CD4-positive, alpha-beta memory T cell (primary cell): ENCODE measurements at places on chromosomes 11 and 22.

GRCh38 chr22:10961043-10961860, 4566.7 kb upstream of the OR11H1 start:
- no peak for DNase-seq
- no peaks in the 10 kb centered on the region for H3K36me3 ChIP-seq
- no peak overlapping the region for H3K4me3 ChIP-seq

DNA sequence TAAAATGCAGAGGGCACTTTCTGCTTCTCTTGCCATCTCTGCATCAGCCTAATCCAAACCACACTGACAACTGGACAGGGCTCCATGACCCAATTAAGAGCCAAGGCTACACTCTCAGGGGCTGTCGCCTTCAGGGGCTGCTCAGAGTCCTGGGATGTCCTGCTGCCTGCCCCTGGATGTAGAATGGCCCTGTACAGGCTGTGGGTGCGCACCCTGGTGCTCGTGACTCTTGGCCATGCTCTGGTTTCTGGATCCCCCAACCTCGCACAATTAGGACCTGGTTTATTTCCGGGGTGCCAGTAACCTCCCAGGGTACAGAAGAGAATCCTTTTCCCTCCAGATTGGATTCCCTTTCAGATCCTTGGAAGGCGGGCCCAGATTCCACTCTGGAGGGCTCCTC, 11.3 kb downstream of the IFT27 start:
- no peaks in the 10 kb centered on the region for H3K27me3 ChIP-seq
- no peaks in the 10 kb centered on the region for H3K4me1 ChIP-seq
- no peak overlapping the region for H3K27ac ChIP-seq
- H3K4me3 ChIP-seq: no peak overlapping the region
- no peak for DNase-seq
- no peaks in the 10 kb centered on the region for H3K36me3 ChIP-seq

- no peaks in the 10 kb centered on the region for H3K36me3 ChIP-seq
- no peaks in the 10 kb centered on the region for H3K4me1 ChIP-seq
- H3K27ac ChIP-seq: no peak overlapping the region
- no peaks in the 10 kb centered on the region for H3K27me3 ChIP-seq
- H3K4me3 ChIP-seq: no peak overlapping the region
These were observed 3.4 kb upstream of the MOGAT2 start for GRCh38 chr11:75714211-75714610.

- H3K36me3 ChIP-seq: no peaks in the 10 kb centered on the region
- H3K27ac ChIP-seq: no peak overlapping the region
These were observed 15.1 kb downstream of the IFT27 start for GRCh38 chr22:36760786-36761185.

- no peaks in the 10 kb centered on the region for H3K27me3 ChIP-seq
- H3K27ac ChIP-seq: no peak overlapping the region
- peaks cover 15% of the 10 kb centered on the region for H3K36me3 ChIP-seq
- no peak for DNase-seq
- H3K4me3 ChIP-seq: no peak overlapping the region
- no peaks in the 10 kb centered on the region for H3K4me1 ChIP-seq
These were observed 39.6 kb downstream of the TSPAN18 start for GRCh38 chr11:44766112-44766971.

DNA sequence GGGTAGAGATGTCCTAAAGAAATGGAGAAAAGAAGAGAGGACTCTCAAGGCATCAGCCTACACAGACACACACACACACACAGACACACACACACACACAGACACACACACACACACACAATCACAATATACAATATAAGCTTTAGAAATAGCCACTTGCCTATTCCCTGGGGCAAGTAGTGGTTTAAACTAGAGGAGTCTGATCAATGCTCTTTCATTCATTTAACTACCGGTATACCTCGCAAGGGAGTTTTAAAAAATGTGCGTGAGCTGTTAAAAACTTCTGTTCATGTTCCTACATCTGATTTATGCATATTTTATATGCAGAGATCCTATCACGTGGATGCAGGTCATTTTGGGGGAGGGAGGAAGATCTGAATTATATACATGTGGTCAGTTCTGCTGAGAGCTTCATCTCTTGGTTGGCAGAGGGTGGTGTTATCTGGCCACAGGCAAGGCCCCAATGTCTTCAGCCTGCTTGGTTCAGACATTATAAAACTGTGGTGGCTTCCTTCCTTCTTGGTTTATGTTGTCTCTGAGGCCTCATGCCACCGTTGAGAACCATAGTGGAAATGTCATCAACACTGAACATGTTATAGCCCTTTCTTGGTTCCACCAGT, 56.6 kb downstream of the SYT13 start:
- no peak overlapping the region for H3K27ac ChIP-seq
- H3K4me3 ChIP-seq: no peak overlapping the region
- no peaks in the 10 kb centered on the region for H3K27me3 ChIP-seq
- DNase-seq: no peak
- peaks cover 6% of the 10 kb centered on the region for H3K36me3 ChIP-seq

- H3K27me3 ChIP-seq: no peaks in the 10 kb centered on the region
- H3K4me1 ChIP-seq: peaks cover 14% of the 10 kb centered on the region
- no peak for DNase-seq
- H3K4me3 ChIP-seq: no peak overlapping the region
These were observed 208.1 kb downstream of the TBC1D22A start for GRCh38 chr22:46970411-46971098.

- no peak for DNase-seq
- peak overlapping the region; percentile 93 for H3K4me3 ChIP-seq
- peaks cover 20% of the 10 kb centered on the region for H3K4me1 ChIP-seq
- no peaks in the 10 kb centered on the region for H3K27me3 ChIP-seq
- peak overlapping the region; percentile 93 for H3K27ac ChIP-seq
These were observed 16.2 kb downstream of the BAD start for GRCh38 chr11:64268025-64268892.

DNA sequence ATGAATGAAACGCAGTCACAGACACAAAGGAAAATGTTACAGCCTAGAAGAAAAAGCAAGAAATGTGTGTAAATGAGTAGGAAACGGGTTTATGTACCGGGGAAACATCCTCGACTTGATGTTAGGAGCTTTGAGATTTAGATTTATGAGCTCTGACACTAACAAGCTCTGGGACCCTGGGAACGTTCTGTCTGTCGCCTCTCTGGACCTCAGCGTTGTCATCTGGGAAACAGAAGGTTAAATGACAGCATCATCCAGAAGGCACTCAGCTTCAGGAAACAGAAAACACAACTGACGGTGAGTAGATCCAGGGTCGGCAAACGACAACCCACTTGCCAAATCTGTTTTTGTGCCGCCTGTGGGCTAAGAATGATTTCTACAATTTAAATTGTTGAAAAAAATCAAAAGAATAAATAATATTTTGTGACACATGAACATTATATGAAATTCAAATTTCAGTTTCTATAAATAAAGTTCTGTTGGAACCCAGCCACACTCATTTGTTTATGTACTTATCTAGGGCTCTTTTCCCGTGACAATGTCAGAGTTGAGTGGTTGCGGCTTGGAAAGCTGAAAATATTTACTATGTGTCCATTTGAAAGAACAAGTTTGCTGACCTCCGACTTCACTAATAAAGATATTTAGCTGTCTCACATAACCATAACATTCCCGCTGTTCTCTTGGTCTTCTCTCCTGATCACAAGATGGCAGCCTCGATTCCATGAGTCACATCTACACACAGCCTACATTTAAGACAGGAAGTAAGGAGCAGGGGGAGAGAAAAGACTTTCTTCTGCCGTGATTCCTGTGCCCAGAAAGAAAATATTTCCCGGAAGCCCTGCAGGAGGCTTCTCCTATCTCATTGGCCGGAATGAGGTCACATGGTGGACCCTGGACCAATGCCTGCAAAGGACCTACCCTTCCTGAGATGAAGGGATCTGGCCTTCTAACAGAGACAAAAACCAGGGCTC, 47.1 kb upstream of the SYT13 start:
- peaks cover 7% of the 10 kb centered on the region for H3K27me3 ChIP-seq
- H3K27ac ChIP-seq: no peak overlapping the region
- no peaks in the 10 kb centered on the region for H3K36me3 ChIP-seq
- no peak for DNase-seq
- no peaks in the 10 kb centered on the region for H3K4me1 ChIP-seq
- no peak overlapping the region for H3K4me3 ChIP-seq

DNA sequence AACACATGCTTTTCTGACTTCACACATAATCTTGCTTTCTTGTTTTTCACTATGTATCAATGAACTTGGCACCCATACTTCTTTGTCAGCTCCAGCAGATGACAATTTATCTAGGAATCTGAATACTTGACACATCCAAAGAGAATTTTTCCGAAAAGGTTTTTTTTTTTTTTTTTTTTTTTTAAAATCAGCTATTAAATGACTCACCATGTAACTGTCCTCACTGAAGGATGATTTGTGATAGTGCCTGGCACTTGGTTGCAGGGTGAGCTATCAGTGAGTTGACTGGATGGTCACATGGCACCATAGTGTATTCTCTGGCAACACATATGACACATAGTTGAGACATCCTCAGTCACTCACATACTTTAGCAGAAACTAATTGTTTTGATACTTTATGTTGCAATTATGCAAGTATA, 133.4 kb upstream of the E2F8 start:
- no peak overlapping the region for H3K27ac ChIP-seq
- no peaks in the 10 kb centered on the region for H3K4me1 ChIP-seq
- H3K4me3 ChIP-seq: no peak overlapping the region
- H3K27me3 ChIP-seq: no peaks in the 10 kb centered on the region
- no peaks in the 10 kb centered on the region for H3K36me3 ChIP-seq
- no peak for DNase-seq

DNA sequence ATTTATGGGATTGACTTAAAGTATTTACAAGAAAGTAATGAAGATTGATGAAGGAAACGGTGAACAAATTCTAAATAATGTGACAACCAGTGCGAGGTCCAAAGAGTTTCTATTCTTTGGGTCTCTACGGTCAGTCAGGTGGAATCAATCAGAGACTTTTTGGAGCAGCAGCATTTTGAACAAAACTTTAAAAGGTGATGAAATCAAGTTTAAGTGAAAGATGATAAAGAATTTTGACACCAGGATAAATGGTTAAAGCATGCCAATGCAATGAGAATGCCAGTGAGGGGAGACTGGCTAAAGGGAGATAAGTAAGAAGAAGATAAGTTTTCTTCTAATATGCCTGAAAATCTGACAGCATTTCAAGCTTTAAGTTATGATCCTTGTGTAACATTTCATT, 67.9 kb downstream of the DCUN1D5 start:
- H3K4me1 ChIP-seq: no peaks in the 10 kb centered on the region
- H3K36me3 ChIP-seq: no peaks in the 10 kb centered on the region
- no peak overlapping the region for H3K27ac ChIP-seq
- H3K4me3 ChIP-seq: no peak overlapping the region
- DNase-seq: no peak
- H3K27me3 ChIP-seq: no peaks in the 10 kb centered on the region
